NCI-H2029 (cell line): ENCODE measurements at places on chromosomes 13 and 19.

- no peak for DNase-seq
Measured at GRCh38 chr19:16067205-16067938, 8.9 kb upstream of the TPM4 start.

DNA sequence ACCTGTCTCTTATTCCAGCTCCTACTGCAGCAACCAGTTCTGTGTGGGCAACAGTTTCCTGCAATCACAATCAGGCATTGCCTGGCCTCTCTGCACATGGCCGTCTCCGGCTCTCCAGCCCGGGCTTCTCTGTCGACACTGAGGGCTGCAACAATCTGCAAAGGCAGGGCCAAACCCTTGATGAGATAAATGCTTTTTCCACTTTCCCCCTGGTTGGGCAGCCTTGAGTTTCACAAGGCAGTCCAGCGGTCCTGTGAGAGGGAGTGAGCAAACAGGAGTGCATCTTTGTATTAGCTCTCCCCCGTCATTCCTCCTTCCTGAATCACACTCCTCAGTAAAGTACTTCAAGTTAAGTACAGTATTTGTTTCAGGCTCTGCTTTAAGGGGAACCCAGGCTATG lies 40.7 kb upstream of the VWA8 start:
- no peak for DNase-seq

GRCh38 chr13:90591260-90591926 lies 756.1 kb upstream of the MIR17HG start:
- DNase-seq = no peak

DNA sequence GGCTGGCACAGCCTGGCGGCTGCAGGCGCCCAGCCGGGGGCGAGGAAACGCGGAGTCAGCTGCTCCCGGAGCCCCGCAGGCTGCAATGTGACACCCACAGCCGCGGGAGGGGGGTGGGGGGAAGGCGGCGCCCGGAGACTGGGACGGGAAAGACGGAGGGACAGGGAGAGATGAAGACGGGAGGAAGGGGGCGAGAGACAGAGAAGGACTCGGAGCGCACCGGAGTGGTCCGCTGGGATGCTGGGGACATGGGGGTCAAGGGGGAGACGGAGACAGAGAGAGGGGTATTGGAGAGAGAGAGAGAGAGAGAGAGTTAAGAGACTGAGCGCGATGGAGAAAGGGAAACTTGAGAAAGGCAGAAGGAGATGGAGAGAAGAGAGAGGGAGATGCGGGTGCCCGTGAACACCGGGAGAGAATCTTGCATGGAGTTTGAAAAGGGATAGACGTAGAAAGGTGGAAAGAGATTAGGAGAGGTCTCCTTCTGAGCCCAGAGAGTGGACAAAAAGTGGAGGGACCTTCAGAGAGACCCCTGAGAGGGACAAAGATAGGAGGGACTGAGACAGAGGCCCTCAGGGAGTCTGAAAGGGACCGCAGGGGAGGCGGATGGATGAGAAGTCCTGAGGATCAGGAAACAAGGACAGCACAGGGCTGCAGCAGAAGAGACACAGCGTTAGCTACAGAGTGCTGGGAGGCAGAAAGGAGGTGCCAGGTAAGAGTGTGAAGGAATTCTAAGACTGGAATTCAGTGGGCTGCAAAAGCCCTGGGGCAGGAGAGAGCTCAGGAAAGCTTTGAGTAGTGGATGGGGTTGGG lies 1.0 kb downstream of the SCN1B start:
- DNase-seq = no peak

DNA sequence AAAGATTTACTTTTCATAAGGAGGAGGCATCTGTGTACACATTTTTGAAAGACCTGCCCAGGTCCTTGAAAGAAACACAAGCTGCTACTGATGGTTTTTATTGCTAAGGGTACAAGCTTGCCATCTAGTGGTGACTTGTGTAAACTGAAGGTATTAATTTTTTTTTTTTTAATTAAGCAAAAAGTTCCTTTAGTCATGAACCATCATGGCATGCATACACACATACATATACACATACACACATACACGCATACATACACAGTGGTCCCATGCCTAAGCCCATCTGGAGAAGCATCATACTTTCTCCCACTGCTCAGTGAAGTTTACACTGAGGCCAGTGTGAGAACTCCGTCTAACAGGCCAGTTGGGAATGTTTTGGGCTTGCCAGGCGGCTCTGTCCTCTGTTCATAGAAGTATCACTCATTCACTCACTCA lies 312.5 kb downstream of the DCLK1 start:
- DNase-seq = peak; percentile 5

- peak; percentile 97 for DNase-seq
Measured at GRCh38 chr19:35744430-35745327, 539 bp downstream of the U2AF1L4 start.

DNA sequence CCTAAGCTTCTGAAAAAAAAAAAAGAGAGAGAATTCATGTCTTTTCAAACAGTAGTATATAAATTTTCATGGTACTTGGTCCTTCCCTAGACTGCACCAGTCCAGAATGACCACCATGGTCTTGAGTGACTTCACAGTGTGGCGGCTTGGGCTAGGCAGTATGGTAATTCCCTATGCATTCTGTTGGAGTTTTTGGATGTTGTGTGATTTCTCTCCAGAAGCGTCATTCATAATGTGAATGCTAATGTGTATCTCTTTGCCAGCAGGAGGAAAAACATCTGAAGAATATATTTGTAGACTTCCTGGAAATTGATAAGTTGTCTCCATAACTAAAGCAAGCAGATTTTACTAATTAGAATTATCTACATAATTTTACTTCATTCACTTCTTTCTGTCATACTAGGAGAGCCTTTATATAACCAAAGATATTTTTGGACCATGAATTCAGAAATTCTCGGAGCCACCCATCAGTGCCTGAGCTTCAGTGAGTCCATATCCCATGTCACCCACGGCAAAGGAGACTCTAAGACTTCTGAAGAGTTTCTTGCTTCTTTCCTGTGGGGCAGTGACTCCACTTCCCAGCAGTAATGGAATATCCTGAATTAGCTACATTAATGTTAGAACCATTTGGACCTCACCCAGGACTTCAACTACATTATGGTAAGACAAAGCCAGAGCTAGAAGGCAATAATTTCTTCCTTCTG lies 8.4 kb downstream of the STARD13 start:
- DNase-seq = no peak

DNA sequence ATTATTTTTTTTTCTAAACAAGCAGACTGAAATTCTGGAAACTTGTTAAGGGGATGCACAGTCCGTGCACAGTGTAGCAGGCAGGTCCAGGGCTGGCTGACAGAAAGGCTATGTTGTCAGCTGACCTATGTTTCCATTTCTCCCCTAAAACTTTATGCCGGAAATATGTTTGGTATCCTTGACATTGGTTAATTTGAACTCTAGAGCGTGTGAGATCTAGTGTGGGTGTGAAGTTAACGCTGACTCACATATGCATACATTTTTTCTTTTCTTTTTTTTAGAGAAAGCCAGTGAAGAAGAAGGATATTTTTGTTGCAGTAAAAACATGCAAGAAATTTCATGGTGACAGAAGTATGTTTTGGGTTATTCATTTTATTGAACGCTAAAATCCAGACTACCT lies 76.6 kb downstream of the B3GLCT start:
- DNase-seq = no peak

- no peak for DNase-seq
Measured at GRCh38 chr13:32428581-32429432, 877 bp upstream of the N4BP2L1 start.

DNA sequence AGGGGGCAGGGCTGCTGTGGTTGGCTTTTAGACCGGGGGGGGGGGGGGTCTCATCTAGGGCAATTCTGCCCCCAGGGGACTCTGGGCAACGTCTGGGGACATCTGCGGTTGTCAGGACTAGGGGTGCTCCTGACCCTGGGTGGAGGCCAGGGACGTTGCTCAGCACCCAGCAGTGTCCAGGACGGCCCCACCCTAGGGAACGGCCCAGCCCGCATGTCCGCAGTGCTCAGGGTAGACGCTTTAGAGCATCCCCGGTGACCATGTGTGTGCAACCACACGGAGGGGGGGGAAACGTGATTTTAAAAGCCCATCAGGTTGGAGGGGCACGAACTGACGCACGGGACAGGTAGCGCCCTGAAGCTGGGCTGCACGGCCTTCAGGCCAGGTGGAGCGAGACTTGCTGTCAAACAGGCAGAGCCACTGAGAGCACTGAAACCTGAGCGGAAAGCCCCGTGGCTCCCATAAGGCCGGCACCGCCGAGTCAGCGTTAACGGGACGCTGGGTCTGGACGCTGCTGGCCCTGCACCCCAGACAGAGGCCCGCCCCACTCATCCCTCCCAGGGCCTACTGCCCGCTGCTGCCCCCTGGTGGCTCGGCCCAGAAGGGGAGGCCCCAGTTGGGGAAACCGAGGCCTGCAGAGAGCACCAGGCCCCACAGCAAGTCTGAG lies 8.3 kb downstream of the CACTIN start:
- DNase-seq = no peak

DNA sequence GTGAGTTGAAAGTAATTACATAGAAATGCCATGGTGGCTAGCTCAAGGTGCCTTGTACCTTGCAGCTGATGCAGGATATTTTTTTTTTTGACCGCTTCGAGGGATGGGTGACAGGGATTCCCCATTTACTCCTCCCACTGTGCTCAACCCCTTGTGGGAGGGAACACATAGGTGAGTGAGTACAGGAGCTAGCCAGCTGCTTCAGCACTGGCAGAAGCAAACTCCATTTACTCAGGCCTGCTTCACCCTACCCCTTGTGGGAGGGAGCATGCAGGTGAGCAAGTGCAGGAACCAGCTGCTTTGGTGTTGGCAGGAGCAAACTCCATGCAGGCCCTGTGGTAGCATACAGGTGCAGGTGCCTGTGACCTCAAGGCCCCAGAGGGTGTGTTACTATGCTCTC lies 330.1 kb downstream of the TDRD3 start:
- DNase-seq = no peak

GRCh38 chr19:40155749-40156265 lies 35.4 kb upstream of the MAP3K10 start:
- DNase-seq = no peak
